Caco-2 (cell line): ENCODE measurements at places on chromosomes 7 and 10. TPM values are rescaled to one million over a fixed set of nuclear protein-coding genes. Genes with fewer than 3 reads are reported as not detected.

- H3K36me3 ChIP-seq = no peaks in the 10 kb centered on the region
- H3K27me3 ChIP-seq = no peaks in the 10 kb centered on the region
- H3K27ac ChIP-seq = peak overlapping the region; percentile 90
Measured at GRCh38 chr10:121096617-121097431, 245.7 kb downstream of the WDR11 start.

- H3K4me3 ChIP-seq = no peak overlapping the region
- H3K27me3 ChIP-seq = no peaks in the 10 kb centered on the region
- H3K27ac ChIP-seq = no peak overlapping the region
- no peak for DNase-seq
- no peaks in the 10 kb centered on the region for H3K36me3 ChIP-seq
- no peaks in the 10 kb centered on the region for H3K4me1 ChIP-seq
Measured at GRCh38 chr7:25562673-25563182, 334.4 kb upstream of the NPVF start.

The FBXW4 gene
- 40.7 and 44.0 TPM in 2 replicates for total RNA-seq

GRCh38 chr10:124049484-124049883 is 43.9 kb downstream of the CHST15 start:
- H3K4me3 ChIP-seq = no peak overlapping the region
- H3K36me3 ChIP-seq = no peaks in the 10 kb centered on the region; the same call in 1 of the 2 replicates
- H3K27ac ChIP-seq = peak overlapping the region; percentile 19
- no peaks in the 10 kb centered on the region for H3K27me3 ChIP-seq

DNA sequence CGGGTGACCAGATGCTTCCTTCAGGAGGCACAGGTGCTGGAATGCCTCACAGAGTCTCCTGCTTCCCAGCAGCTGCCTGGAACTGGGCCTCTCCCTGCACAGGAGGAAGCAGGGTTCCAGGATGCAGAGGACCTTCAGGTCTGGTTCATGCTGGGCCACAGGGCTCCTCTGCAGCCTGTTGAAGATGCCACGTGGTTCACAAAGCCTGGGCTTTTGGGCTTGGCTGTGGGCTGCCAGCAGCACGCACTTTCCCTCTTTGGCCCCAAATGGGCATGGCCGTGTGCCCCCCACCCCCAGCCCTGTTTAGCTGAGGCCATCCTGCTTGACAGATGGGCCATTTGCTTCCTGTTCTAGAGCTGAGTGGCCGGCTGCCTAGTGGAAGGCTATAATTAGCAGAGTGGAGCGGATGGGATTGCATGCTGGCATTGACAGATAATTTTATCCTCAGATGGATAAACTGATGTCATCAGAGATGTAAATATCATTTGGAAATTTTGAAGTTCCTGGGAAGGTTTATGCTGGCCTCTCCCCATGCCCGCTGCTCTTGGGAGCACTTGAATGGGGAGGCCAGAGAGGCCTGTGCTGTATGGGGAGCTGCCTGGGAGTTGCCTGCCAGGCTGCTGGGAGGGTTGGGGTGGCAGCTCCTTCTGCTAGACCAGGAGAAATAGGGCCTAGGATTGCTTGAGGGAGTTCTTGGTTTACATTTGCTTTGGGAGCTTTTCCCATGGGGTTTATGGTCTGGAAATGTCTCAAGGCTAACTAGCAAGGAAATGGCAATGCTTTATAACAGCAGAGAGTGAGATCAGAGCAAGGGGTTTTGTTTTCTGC is 28.2 kb downstream of the TSPAN15 start:
- no peak overlapping the region for H3K4me3 ChIP-seq
- no peak for DNase-seq
- no peaks in the 10 kb centered on the region for H3K36me3 ChIP-seq
- no peak overlapping the region for H3K27ac ChIP-seq
- H3K4me1 ChIP-seq = no peaks in the 10 kb centered on the region

The GBX1 gene
- total RNA-seq = not detected in 2 replicates

The TRPV6 gene
- 2.3 and 4.0 TPM in 2 replicates for total RNA-seq

GRCh38 chr10:29987471-29987870 is 71.9 kb downstream of the JCAD start:
- no peaks in the 10 kb centered on the region for H3K4me1 ChIP-seq
- no peak for DNase-seq

The CPVL gene
- 108 and 109 TPM in 2 replicates for total RNA-seq

The MGMT gene
- 49.3 and 57.0 TPM in 2 replicates for total RNA-seq

The SPAM1 gene
- total RNA-seq = not detected in 2 replicates

GRCh38 chr10:113283189-113283588 is 269.7 kb upstream of the HABP2 start:
- H3K4me1 ChIP-seq = no peaks in the 10 kb centered on the region
- no peak overlapping the region for H3K4me3 ChIP-seq
- DNase-seq = peak; percentile 15
- H3K27ac ChIP-seq = no peak overlapping the region
- H3K27me3 ChIP-seq = no peaks in the 10 kb centered on the region
- H3K36me3 ChIP-seq = no peaks in the 10 kb centered on the region

DNA sequence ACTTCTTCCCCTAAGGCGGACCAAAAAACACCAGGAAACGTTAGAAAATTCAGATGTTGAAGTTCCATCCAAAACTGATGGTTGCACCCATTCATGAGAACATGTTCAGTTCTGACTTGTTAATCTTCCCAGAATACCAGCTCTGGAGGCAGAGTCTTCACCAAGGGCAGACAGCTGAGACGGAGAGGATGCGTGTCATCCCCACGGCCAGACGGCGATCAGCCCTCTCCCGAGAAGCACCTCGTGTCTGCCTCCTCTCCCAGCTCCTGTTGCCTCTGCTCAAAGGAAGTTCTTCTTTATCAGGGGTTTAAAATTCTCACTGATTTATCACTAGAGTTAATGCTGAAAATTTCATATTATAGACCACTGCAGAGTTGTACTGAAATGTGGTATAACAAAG is 269.7 kb downstream of the ZMYND11 start:
- no peaks in the 10 kb centered on the region; the same call in 1 of the 2 replicates for H3K4me1 ChIP-seq
- no peak overlapping the region for H3K27ac ChIP-seq
- H3K27me3 ChIP-seq = no peaks in the 10 kb centered on the region
- H3K4me3 ChIP-seq = no peak overlapping the region

The TRIL gene
- 0.45 and 0.51 TPM in 2 replicates for total RNA-seq

DNA sequence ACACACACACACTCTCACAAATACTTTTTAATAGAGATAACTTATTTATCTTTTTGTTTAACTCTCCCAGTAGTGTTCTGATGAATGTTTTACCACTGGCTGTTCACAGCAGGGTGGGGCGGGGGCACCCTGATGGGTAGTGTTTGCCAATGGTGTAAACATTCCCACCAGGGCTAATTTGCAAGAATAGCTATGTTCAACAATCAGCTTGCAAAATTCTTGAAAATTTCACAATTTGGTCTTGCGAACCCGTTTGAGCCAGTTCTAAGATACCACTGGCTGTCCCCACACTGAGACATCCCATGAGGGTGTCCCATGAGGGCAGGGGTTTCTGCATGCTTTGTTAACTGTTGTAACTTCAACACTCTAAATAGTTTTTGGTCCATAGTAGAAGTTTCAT is 348.5 kb downstream of the CXCL12 start:
- no peak for DNase-seq
- H3K4me3 ChIP-seq = no peak overlapping the region
- no peaks in the 10 kb centered on the region for H3K4me1 ChIP-seq
- H3K27me3 ChIP-seq = no peaks in the 10 kb centered on the region

- H3K27ac ChIP-seq = no peak overlapping the region
- H3K4me1 ChIP-seq = no peaks in the 10 kb centered on the region
- H3K4me3 ChIP-seq = no peak overlapping the region
- DNase-seq = no peak
- H3K27me3 ChIP-seq = no peaks in the 10 kb centered on the region
Measured at GRCh38 chr7:128279124-128279713, 38.1 kb downstream of the LEP start.

DNA sequence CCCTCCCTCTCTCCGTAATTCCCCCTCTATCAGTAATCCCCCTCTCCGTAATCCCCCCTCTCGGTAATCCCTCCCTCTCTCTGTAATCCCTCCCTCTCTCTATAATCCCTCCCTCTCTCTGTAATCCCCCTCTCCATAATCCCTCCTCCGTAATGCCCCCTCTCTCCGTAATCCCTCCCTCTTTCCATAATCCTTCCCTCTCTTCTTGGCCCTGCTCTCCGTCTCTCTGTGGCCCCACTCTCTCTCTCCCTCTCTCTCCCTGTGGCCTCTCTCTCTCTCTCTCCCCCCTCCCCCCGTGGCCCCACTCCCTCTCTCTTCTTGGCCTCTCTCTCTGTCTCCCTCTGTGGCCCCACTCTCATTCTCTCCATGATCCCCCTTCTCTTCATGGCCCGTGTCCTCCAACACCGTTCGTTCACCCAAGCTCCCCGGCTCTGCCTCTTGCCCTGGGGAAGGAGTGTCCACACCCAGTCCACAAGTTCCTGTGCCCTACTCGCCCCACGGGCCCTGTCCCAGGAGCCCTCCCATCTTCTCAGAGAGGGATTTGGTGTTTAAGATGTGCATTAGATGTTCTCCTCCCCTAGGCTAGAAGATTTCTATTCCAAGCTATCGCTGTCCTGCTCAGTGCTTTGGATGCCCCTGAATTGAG is 19.8 kb downstream of the SHH start:
- no peaks in the 10 kb centered on the region for H3K27me3 ChIP-seq
- H3K4me3 ChIP-seq = no peak overlapping the region
- DNase-seq = no peak
- no peak overlapping the region for H3K27ac ChIP-seq
- no peaks in the 10 kb centered on the region for H3K36me3 ChIP-seq
- peaks cover 7% of the 10 kb centered on the region; the same call in 1 of the 2 replicates for H3K4me1 ChIP-seq

- no peak overlapping the region for H3K27ac ChIP-seq
- peaks cover 1% of the 10 kb centered on the region for H3K36me3 ChIP-seq
- no peaks in the 10 kb centered on the region for H3K4me1 ChIP-seq
- no peak overlapping the region for H3K4me3 ChIP-seq
- DNase-seq = no peak
Measured at GRCh38 chr10:95414844-95415485, 124.2 kb upstream of the PDLIM1 start.
